Temporal lobe (tissue), 4 donors: ENCODE measurements at places on chromosomes 5 and 9. TPM values are rescaled to one million over a fixed set of nuclear protein-coding genes. Genes with fewer than 3 reads are reported as not detected.

Gene TBCA
- total RNA-seq: 63.7 TPM

Gene ADAMTSL1
- total RNA-seq: 15.7 TPM

Gene TGFBR1
- total RNA-seq: 48.7 TPM

Gene RNF183
- total RNA-seq: not detected

Gene TRIM7
- 1.7 TPM for total RNA-seq

Gene PCDHB16
- total RNA-seq: 6.4 TPM
